Progenitor cell of endocrine pancreas (in vitro differentiated cells): ENCODE measurements at places on chromosomes 1 and 21. TPM values are rescaled to one million over a fixed set of nuclear protein-coding genes. Genes with fewer than 3 reads are reported as not detected.

The UBXN10 gene
- total RNA-seq: 2.8 and 3.1 TPM in 2 replicates

The CITED4 gene
- total RNA-seq: 27.8 and 30.8 TPM in 2 replicates

The HAPLN2 gene
- total RNA-seq: 0.38 and 0.93 TPM in 2 replicates

The LYPD8 gene
- total RNA-seq: not detected in 2 replicates

The OLIG2 gene
- total RNA-seq: 0.72 and 1.4 TPM in 2 replicates

The ZFYVE9 gene
- total RNA-seq: 40.0 and 40.3 TPM in 2 replicates

The RORC gene
- 0.09 TPM in 1 of 2 replicates, not detected in the other for total RNA-seq

The NAXE gene
- 108 and 115 TPM in 2 replicates for total RNA-seq

The PCP4 gene
- total RNA-seq: 2.0 and 2.4 TPM in 2 replicates
